ENCODE measurements at places on chromosomes 13 and 19. TPM values are rescaled to one million over a fixed set of nuclear protein-coding genes. Genes with fewer than 3 reads are reported as not detected.

Gene ZNF528
- 31.7 TPM for total RNA-seq

Gene SIGLEC12
- total RNA-seq, result 3.7 TPM

Gene ZNF333
- total RNA-seq, result 16.8 TPM

Gene CEBPA
- total RNA-seq, result 1.9 TPM

Gene EXOC3L2
- not detected for total RNA-seq

Gene SIGLEC5
- not detected for total RNA-seq

DNA sequence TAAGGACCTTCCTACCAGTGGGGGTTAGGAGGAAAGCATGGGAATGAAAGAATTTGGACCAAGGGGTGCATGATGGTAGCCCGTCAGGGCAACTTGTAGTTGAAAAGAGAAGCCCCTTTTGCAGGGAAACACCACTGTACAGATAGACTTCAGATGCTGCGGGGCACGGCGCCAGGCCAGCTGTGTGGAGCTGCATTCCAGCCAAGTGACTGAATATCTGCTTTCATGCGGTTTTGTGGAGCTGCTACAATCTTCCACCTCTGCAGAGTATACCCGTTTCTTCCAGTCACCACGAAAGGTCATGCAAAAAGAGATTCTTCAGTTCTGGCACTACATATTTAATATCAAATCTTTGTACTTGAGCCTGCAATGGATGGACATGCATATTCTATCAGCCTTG lies 104.7 kb downstream of the RGCC start:
- no peak for DNase-seq

DNA sequence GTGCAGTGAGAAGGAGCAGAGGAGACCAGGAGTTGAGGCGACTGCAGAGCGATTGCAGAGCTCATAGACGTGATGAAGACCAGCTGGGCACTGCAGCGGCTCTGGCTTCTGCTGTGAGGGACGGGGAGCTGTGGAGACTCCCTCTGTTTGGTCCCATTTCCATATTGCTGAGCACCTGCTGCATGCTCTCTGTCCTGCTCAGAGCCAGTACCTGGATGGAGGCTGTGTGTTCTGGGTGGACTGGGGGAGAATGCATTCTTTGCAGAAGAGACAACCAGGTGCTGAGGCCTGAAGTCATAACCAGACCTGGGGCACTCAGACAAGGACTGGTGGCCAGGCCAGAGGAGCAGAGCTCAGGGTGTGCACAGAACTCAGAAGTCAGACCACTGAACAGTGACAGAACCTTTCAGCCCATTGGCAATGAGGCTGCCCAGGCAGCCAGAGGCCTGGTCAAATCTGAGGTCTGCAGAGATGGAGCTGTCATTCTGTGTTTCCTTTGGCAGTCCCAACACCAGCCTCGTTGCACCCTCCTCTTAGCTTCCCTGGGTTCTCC lies 1.3 kb upstream of the A1BG start:
- DNase-seq, result no peak

DNA sequence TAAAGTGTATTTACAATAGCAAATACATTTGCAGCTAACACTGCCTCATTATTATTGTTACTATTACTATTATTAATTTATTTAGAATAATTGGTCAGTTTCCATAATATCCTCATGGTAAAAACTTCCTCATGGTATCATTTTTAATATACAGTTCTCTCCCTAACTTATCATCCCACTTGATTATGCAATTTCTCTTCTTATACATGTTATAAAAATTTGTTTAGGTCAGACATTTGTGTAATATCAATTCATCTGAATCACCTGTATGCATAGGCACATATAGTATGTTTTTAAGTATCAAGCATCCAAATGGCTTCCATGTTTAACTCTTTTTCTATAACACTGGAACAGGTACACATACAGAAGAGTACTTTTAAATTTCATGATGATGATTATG lies 210.8 kb upstream of the STARD13 start:
- DNase-seq, result no peak

DNA sequence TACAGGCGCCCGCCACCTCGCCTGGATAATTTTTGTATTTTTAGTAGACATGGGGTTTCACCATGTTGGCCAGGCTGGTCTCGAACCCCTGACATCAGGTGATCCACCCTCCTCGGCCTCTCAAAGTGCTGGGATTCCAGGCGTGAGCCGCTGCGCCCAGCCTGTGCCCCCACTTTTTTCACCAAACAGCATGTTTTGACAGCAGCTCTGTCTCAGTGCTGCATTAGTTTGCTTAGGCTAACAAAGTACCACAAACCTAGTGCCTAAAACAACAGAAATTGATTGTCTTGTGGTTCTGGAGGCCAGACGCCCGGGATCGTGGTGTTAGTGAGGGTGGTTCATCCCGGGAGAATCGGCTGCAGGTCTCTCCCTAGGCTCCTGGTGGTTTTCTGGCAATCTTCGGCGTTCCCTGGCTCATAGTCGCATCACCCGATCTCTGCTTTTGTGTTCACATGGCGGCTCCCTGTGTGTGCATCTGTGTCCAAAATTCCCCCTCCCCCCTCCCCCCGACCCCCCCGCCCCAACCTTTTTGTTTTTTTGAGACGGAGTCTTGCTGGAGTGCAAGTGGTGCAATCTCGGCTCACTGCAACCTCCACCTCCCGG lies 30.0 kb downstream of the MYH14 start:
- DNase-seq, result no peak

Measured in activated naive CD8-positive, alpha-beta T cell treated with anti-CD3 and anti-CD28 coated beads, Interleukin-2, amount 10 ng/mL, durations not matched to agents 7 days and 5 days (primary cell).